ENCODE measurements at places on chromosomes 6 and 20.

DNA sequence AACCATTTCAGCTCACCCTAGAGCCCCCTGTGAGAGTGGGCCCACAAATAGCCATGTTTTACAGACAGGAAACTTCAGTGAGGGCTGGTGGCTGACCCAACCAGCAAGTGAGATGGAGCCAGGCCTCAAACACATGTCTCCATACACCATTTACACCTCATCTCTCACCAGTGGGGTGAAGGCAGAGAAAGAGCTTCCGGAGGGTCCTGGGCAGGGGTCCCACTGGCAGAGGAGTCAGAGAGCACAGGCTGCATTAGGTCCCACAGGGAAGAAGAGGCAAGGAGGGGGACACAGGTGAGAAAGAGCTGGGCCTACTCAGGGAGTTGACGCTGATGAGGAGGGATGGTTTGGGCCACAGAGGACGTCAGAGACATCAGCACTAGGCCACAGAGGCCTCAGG lies 172.6 kb downstream of the VEGFA start:
- DNase-seq, result no peak

- no peak for DNase-seq
These were observed 9.5 kb upstream of the SUPT3H start for GRCh38 chr6:45387236-45387635.

GRCh38 chr20:35856866-35857265 lies 85.1 kb downstream of the PHF20 start:
- DNase-seq, result no peak

GRCh38 chr6:6315660-6316059 lies 4.8 kb downstream of the F13A1 start:
- no peak for DNase-seq

- no peak for DNase-seq
These were observed 605.1 kb upstream of the ID4 start for GRCh38 chr6:19231878-19232561.

- no peak for DNase-seq
These were observed 4.0 kb upstream of the UBD start for GRCh38 chr6:29563435-29563965.

DNA sequence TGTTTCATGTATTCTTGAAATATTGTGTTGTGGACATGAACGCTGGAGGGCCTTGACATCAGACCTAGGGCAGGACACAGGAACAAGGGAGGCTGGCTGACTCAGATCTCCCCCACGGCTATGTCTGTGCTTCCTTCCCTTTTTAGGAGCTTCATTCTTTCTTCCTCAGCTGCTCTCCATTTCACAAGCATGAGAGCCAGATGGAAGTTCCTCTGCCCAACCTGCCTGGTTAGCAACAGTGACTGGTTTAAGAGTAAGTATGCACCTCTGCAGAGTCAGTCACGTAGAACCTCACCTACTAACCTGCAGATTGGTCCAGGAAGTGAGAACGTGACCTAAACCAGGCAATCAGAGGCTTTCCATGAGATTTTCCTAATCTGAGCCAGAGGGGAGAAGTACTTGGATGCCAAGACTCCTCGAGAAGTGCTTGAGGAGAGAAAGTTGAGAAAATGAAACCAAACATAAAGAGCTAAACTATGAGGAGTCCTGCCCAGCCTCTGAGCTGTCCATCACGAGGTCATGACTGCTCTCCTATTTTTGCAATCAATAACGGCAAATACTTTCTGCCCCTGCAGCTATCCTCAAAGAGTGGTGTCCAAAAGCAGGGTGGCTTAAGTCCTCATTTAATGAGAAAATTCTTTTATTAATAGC lies 465.2 kb upstream of the CITED2 start:
- DNase-seq, result no peak

- DNase-seq, result no peak
These were observed 3.1 kb upstream of the MRPS10 start for GRCh38 chr6:42220807-42221206.

DNA sequence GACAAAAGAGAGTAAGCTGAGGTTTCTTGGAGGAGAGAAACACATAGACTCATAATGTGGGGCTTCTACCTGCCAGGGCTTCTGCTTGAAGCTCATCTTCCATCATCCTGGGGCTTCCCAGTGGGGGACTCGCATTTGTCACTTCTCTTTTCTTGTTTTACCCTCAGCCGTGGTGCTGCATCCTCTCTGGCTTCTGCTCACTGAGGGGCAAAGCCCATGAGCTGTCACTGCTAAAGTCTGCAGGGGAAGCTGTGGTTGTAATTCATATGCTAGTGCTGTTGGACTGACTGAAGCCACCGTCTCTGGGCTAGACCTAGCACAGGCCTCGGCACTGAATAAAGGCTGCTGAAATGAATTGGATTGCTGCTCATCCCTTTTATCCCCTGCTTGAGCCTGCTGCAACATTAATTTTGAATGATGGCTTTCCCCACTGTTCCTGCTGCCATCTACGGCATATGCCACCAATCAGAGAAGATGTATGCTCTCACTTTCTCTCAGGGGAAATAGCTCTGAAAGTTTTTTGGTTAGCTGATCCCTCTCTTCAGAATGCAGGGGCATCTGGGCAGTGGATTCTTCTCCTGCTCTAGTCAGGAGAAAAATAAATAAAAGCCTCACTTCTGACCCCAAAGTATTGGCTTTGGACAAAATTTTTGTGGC lies 568.4 kb upstream of the MAP3K7 start:
- no peak for DNase-seq

DNA sequence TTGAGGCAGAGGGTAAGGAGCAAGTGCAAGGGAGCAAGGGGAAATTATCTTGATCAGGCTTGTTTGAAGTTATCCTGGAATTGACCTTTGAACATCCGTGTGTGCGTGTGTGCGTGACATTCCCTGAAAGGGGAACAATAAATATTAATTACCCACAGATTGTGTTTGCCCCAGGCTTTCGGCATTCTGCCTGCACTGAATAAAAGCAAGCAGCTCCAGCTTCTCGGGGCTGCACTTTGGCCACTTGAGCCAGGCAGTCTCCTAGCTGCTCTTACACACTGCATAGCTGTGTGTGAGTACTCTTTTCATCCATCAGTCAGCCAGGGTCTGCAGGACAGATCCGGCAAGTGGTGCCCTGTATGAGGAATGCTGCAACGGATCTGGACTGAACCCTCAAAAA lies 107.7 kb upstream of the BTN3A2 start:
- DNase-seq, result no peak

DNA sequence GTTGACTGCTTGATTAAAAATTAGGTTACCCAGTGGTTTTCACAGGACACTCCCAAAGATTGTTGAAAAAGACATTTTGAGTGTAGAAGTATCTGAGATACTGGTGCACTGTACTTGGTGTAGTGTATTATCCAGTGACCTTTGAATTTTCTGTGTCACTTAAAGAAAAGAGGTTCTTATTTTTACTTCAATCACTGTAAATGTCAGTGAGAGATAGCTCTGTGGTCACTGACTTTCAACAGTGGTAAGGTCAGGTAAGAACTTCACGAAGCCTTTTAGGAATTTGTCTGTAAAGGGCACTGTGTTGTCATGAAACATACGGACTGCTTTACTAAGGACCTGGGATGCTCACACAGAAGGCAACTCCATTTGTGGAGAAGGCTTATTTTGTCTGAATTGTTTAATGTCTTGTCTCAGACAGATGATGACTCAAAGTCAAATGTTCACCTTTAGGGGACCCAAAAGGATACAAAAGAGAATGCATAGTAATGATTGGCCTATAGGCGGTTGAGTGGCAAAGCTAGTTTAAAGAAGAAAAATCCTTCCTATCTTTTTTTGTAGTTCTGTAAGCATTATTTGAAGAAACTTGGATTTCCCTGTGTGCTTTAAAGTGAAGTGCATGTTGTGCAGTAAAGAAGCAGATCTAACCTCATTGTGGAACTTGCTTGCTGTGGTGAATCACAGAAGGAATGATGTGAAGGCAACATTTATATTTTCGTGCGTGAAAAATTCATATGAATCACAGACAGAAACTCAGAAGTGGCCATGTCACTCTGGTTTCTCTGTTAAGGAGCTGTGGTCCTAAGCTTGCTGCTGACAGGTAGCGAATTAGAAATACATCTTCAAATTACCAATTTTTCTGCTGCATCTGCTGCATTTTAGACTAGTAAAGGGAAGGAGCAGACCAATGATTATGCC lies 47.3 kb downstream of the ZFAND3 start:
- no peak for DNase-seq

DNA sequence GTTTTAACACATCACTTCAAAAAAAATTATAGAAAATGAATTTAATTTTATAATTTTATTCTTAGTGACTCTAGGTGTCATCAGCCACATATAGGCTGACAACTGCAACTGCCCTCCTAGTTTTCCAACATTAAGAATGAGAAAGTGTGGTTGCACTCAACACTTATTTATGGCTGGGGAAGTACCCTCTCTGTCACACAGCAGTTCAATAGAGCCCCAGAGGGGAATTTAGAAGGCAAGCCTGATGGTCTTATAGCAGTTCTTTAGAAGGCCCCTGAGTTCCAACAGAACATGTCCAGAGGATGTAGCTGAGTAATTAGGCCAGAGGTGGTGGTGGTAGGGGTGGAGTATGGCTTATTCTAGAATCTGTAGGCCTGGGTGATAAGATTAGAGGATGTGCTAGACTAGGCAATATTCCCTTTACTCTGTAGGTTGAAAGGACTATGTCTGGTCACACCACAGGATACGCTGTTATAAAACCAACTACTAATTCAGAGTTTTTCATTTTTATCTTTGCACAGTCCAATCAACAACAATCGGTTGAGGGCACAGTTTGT lies 226.5 kb upstream of the CITED2 start:
- no peak for DNase-seq

DNA sequence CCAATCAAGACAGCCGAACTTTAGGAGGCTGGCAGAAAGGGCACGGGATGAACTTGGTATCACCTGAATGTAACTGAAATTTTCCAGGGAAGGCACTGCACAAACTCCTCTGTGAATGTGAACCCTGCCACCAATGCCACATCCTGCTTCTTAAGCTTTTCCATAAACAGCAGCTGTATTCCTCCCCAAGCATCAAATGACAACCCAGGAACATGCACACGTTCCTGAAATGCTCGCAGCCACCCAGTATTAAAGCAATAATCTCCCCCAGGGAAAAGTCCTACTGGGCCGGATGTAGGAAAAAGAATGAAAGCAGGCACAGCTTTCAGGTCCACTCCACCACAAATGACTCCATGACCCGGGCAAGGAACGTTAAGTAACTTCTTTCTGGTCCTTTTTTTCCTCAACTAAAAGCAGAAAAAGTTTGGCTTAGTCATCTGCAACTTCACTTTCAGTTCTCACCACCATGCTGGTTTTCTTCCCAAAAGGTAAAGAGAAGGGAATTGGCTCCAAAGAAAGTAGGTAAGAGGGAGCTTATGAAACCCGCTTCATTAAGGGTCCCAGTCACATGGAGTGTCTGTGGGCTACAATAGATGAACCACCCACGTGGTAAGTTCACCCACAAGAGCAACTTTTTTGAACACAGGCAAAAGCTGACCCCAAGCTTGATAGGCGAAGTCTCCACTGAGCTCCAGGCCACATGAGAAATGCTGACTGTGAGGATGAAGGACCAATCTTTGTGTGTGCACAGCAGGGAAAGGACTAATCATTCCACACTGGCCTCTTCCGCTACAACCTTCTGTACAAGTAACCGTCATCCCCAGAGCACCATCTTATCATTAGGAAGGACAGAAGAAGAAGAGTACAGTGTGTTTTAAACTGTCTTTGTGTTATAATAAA lies 90.1 kb downstream of the HIVEP2 start:
- no peak for DNase-seq

DNA sequence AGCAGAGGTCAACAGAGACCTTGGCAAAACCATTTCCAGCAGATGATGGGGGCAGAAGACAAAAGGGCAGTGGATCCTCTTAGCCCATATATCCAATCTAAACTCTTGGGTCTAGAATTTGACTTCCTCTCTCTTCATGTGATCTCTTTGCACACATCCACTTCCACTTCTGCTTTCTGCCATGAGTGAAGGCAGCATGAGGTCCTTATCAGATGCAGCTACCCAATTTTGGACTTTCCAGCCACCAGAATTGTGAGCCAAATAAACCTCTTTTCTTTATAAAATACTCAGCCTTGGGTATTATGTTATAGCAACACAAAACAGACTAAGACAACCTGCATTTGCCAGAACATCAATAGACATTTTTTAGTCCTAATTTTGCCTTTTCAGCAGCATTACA lies 191.6 kb downstream of the ADAT2 start:
- DNase-seq, result no peak

- no peak for DNase-seq
These were observed 320.4 kb upstream of the RNF24 start for GRCh38 chr20:4335722-4336121.

DNA sequence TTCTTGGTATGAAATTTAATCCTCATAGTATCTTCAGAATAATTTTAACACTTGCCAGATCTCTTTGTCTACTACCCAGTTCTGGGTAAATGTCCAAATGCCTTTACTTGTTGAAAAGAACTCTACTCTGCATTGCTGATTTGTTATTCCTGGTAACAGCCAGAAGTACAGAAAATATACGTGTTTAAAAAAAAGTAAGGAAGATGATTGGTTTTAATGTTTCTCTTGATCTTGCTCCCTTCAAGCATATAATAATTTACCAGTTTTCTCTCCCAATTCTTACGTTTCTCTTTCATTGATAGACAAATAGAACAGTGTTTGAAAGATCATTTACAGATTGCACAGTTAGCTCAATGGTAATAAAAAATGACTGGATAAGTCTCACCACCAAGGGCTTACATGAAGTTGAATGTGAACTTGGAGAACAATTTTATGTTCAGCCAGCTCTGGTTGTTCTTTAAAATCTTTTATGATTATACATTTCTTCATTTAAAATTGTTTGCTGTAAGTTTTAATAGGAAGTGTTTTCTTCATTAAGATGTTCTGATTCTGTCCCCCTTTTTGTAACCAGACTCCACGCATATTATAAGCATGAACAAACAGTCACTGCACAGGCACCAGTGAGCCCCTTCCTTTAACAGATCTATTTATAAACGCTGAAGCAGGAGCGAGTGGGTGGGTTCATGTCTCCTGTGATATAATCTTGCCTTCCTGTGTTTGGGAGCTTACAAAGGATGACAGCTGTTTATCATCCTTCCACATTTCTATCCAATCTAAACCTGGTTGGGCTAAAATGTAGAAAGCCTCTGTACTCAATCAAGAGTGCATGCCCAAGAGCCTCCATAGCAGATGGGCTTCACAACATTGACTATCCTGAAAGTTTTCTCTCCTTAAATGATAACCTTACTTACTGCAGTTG lies 299.5 kb downstream of the PRL start:
- DNase-seq, result no peak

- DNase-seq, result no peak
These were observed 512.9 kb downstream of the UTRN start for GRCh38 chr6:144797881-144798589.
